ENCODE measurements at places on chromosomes 7 and 10.

GRCh38 chr7:51079494-51079893, 237.1 kb downstream of the COBL start:
- no peak for DNase-seq

DNA sequence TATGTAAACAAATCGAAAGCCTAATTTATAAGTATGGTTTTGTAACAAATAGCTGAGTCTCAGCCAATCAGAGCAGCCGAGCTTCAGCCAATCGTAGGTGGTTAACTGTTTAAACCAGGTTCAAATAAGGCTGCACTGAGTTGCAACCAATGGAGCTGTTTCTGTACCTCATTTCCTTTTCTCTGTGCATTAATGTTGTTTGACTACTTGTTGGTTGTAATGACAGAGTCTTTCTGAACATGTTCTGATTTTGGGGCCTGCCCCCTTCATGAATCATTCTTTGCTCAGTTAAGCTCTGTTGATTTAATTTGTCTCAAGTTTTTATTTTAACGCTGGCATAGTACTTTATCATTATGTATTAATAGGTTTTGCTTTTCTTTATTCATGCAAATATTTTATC, 14.6 kb downstream of the OTUD1 start:
- no peak for DNase-seq

- DNase-seq = no peak
These were observed 136.5 kb downstream of the EPC1 start for GRCh38 chr10:32210306-32211045.

DNA sequence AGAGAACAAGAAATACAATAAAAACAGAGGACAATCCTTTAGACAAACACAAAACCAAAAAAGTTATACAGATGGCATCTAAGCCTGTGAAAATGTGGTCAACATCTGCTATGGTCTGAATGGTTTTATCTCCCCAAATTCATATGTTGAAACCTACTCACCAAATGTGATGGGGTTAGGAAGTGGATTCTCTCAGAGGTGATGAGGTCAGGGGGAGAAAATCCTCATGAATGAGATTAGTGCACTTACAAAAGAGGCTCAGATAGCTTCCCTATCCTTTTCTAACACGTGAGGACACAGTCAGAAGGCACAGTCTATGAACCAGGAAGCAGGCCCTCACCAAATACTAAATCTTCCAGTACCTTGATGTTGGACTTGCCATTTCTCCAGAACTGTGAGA, 147.8 kb upstream of the GPR22 start:
- no peak for DNase-seq

DNA sequence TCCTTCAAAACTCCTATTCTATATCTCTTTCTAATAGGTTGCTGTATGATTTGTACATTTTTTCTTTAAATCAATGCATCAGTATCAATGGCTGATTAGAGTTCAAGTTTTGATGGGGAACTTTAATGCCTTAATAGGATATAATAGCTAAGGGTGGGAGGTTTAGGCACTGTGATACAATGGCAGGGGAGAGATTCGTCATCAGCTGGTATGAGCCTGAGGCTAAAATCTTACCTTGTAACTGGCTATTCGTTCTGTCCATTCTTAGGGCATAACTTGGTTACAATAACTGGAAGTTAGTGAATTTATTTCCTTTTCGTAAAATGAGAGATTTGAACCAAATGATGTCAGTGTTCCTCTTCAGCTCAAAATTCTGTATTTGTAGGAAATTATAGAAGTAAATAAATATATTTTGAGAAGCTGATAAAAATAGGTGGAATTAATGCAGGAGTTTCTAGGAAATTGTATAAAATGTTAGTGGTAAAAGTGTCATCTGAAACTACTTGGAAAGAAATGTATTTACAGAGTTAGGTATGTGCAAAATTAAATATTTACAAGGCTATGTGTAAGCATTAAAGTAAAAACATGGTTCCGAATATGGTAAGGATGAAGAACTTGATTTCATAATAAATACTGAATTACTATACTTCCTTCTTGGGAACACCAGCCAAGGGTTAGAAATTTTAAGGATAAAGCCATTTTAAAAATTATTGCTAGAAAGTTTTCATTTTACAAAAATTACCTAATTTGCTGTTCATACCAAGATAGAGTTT, 27.5 kb upstream of the NAMPT start:
- DNase-seq = no peak

- peak; percentile 70 for DNase-seq
These were observed 24.2 kb downstream of the TACR2 start for GRCh38 chr10:69392481-69393000.

DNA sequence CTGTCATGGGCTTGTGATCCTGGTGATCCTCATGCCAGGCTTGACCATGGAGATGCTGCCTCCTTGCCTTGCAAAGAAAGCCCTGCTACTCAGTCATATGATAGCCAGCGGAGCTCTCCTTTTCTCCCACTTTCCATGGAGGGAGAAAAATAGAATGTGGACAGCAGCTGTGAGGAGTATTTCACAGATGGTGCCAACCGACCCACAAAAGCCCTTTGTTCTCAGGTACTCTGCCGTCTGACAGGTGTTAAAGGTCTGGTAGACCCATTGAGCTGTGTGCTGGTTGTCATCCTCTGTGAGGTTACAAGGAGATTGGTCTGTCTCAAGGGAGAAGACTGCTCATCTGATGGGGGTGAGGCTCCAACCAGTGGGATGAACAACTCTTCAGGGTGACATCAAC, 29.5 kb upstream of the COBL start:
- DNase-seq = no peak

DNA sequence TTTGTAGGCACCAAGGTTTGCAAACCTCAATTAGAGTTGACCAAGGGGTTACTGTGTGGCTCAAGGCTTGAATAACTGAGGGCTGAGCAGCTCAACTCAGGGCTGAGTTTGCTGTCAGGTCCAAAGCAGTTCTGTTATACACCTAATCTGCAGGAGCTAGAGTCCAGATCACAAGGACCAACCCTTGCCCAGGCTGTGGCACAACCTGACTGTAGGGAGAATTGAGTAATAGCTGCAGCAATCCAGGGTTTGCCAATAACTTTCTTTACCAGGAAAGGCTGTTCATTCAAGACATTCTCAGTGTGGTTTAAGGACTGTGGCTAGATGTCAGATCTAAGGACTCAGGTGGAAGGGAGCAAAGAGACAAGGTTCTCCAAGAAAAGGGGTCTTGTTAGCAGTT, 115.6 kb upstream of the IMMP2L start:
- DNase-seq = no peak

DNA sequence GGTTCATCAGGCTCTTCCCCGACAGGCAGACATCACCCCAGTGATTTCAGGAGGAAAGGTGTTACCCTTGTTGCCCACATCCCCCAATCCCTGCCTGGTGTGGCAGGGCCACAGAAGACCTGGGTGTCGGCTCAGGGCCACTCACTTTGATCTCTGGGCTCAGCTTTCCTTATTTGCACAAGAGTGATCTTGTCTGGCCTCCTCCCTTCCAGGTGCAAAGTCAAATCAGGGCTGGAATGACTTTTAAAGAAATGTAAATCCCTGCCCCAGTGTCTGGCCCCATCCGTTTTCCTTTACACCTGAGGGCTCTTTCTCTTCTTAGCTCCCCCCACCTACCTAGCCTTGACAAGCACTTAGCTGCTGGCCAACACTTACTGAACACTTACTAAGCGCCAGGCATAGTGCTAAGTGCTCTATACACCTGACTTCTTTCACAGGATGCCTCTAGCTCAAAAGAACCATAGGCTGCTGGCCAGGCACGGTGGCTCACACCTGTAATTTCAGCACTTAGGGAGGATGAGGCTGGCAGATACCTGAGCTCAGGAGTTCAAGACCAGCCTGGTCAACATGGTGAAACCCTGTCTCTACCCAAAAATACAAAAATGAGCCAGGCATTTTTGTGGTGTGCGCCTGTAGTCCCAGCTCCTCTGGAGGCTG, 979 bp upstream of the NODAL start:
- DNase-seq = no peak

DNA sequence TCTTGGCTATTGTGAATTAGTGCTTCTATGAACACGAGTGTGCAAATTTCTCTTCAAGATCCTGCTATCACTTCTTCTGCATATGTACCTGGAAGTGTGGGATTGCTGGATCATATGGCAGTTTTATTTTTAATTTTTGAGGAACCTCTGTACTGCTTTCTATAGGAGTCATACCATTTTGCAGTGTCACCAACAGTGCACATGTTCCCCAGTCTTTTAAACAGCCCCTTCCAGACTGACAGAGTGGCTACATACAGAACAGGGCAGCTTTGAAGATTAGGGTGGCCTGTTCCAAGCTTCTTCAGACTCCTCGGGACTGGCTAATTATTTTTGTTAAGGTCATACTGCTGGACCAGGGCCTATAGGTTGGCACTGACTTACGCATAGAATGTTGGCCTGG, 82.9 kb downstream of the AUTS2 start:
- no peak for DNase-seq

DNA sequence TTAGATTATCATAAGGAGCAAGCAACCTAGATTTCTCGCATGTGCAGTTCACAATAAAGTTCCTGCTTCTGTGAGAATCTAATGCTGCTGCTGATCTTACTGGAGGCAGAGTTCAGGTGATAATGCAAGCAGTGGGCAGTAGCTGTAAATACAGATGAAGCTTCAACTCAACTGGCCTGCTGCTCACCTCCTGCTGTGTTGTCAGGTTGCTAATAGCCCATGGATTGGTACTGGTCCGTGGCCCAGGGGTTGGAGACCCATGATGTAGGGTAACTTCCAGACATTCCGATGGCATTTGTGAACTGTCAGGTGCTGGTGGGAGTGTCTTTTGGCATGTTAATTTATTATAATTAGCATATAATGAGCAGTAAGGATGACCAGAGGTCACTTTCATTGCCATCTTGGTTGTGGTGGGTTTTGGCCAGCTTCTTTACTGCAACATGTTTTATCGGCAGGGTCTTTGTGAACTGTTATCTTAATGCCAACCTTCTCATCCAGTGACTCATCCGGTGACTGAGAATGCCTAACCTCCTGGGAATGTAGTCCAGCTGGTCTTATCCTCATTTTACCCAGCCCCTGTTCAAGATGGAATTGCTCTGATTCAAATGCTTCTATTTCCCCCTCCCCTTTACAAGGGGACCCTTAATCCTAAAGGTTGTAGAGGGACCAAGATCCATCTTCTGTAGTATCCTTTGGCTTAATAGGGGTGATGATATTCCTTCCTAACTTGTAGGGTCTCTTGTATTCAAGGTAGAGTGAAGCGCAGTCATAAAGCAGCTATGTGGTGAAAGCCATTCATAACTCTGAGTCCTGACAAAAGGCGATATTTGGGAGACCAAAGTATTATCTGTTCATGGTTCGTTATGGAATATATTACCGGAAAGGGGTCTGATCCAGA, 165.8 kb downstream of the CCSER2 start:
- DNase-seq = no peak

DNA sequence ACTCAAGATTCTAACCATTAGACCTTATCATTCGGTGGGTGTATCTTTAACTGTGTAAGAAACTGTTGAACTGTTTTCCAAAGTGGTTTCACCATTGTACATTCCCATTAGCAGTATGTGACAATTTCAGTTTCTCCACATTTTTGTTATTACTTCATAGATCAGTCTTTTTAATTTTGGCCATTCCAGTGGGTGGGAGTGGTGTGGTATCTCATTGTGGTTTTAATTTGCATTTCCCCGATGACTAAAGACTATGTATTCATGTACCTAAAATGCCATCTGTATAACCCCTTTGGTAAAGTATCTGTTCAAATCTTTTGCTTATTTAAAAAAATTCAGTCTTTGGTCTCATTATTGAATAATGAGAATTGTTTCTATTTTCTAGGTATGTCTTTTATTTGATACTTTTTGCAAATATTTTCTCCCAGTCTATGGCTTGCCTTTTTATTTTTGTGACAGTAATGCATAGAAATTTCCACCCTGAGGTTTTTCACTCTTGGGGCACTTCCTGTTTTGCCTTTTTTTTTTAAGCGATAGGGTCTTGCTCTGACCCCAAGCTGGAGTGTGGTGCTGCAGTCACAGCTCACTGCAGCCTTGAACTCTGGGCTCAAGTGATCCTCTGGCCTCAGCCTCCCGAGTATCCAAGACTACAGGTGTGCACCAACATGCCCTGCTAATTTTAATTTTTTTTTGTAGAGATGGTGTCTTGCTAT, 141.1 kb upstream of the ITGB1 start:
- DNase-seq = no peak

GRCh38 chr10:49116509-49117375, 1.4 kb upstream of the VSTM4 start:
- DNase-seq = no peak

DNA sequence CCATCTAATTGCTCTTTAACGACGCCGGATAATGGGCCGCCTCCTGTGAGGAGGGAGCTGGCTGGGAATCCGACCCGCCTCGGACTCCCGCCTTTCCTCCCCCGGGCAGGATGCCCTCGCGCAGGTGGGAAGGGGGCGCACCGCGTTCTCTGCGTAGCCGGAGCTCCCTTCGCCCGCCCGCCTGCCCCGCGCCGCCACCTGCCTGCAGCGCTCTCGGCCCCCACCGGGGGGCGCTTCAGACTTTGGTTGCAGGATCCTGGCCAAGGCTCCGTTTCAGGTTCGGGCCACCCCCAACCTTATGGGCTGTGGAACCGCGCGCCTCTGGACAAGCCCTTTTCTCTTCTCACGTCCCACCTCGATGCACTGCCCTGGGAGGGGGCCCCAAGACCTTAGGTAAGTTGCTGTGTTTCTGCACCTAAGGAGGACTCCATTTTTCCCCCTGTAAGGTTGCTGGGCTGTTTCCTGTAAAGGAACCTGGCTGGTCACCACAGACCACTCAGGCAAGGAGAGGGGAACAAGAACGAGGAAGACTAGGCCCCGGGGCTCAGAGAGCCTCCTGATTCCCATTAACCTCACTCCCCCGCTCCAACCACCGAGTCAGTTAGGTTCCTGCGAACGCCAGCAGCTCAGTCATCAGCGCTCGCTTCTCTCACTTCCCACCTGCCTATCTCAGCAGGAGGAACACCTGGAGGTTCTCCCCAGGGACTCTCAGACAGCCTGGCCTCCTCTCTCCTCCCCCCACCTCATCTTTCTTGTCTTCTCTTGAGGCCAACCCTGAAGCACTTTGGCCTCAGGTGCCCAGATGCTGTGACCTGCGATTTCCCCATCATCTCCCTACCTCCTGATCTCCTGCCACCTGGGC, 11.3 kb upstream of the KAZALD1 start:
- DNase-seq = no peak

DNA sequence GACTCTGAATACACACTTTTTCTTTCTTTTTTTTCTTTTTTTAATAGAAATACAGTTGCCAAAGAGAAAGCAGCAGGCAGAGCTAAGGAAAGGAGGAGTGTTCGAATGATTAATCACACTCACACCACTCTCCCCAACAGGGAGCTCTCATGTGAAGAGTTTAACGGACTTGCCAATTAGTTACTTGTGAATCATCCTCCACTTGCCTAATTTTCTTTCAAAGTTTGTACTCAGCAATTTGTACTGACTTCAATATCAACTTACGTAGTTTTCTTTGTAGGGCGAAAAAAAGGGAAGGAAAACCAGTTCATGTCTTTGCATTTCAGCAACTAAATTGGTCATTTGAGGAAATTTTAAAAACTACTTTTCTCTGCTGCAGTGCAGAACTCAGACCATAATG, 109.2 kb downstream of the PIP4K2A start:
- DNase-seq = no peak

DNA sequence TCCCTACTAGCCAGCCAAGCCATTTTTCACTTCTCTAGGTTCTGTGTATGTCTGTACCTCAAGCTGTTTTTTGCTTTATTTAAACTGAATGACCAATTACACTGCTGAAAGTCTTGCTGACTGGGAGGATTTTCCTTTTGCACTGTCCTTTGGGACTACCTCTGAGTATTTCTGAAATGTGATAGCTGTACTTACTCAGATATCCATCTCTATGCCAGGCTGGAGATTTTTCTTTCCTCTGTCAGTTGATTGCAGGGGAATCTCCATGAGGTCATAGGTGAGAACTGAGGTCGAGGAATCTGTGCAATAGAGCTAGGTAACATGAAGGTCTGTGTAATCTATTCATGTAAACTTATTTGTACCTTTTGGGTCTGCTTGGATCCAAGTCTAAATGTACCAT, 38.9 kb upstream of the ANKRD1 start:
- DNase-seq = no peak

All from NK-92 treated with Interleukin-12 subunit alpha and Interleukin-12 subunit beta, amount 100 ng/mL, for 24 hours (cell line).